Activated T-helper 9 cell treated with anti-CD3 and anti-CD28 coated beads, Interleukin-2, amount 50 U/mL, for 16 hours (primary cell): ENCODE measurements at places on chromosomes 13 and 19.

DNA sequence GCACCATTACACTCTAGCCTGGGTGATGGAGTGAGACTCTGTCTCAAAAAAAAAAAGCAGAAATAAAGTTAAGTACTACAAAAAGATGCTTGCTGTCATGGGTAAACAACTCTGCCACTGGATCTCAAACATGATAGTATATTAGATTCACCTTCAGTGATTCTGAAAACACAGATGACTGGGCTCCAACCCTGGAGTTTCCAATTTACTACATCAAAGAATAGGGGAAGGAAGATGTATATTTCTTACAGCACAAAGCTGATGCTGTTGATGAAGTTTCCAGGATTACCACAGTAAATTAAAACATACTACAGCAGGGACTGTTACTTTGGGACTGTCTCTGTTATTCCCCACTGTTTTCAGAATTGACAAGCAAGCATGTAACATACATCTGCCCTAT lies 5.2 kb downstream of the ZNF561 start:
- DNase-seq: no peak

GRCh38 chr13:59801107-59801880 lies 362.4 kb downstream of the DIAPH3 start:
- no peak for DNase-seq

GRCh38 chr19:45528744-45529419 lies 21.6 kb downstream of the VASP start:
- DNase-seq: no peak

DNA sequence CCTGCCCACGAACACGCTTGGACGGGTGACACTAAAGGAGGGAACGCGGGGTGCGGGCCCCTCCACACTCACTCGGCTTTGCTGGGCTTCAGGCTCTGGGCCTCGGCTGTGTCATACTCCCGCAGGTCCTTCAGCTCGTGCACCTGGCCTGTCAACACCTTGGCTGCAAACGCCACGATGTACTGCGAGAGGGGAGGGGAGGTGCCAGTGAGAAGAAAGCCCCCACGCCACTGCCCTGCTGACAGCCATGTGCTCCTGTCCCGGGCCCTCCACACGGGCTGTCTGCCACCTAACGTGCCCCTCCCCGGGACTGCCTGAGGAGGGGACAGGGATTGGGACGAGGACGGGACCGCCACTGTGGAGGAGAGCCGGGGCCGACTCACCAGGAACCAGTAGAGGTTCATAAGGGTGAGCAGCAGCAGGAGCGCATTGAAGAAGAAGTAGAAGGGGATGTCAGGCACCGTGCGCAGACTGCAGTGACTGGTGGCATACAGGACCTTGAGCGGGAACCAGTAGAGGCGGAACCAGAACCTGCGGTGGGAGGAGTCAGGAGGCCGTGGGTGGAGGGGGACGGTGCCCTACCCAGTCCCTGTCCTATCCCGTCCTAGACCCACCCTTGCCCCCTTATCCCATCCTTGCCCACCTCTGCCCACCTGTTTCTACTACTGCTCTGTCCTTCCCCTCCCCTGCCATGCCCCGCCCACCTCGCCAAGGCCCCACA lies 16.9 kb downstream of the CERS1 start:
- DNase-seq: no peak

- DNase-seq: no peak
Observed at GRCh38 chr13:100068133-100068931, 20.6 kb upstream of the PCCA start.

DNA sequence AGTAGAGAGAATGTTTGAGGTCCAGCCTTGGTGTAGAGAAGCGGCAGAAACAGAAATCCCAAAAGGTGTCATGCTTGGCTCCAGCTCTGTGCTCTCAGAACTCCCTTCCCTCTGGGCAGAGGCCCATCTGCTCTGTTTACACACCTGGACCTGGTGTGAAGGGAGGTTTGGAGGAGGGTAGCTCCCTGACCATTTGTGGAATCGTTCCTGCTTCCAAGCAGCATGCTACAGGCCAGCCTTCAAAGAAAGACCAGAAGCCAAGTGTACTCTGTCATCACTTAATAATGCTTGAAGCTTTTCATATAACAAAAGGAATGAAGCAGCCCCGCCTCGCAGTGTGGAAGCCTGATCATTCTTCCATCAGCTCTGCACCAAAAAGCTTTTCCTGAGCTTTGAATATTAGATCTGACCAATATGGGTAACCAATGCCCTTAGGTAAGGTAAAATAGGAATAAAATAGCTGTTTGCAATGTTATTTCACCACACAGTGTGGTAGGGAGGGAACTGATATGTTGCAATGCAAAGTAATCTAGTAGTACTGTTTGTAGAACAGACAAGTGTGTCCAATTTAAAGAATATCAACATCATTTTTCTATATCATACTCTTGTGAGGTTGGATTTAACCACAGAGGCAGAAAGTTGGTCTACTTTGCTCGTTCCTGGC lies 63.3 kb downstream of the ZIC5 start:
- DNase-seq: no peak

DNA sequence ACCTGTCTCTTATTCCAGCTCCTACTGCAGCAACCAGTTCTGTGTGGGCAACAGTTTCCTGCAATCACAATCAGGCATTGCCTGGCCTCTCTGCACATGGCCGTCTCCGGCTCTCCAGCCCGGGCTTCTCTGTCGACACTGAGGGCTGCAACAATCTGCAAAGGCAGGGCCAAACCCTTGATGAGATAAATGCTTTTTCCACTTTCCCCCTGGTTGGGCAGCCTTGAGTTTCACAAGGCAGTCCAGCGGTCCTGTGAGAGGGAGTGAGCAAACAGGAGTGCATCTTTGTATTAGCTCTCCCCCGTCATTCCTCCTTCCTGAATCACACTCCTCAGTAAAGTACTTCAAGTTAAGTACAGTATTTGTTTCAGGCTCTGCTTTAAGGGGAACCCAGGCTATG lies 40.7 kb upstream of the VWA8 start:
- no peak for DNase-seq

GRCh38 chr13:18947376-18947977 lies 234.1 kb downstream of the TUBA3C start:
- no peak for DNase-seq

DNA sequence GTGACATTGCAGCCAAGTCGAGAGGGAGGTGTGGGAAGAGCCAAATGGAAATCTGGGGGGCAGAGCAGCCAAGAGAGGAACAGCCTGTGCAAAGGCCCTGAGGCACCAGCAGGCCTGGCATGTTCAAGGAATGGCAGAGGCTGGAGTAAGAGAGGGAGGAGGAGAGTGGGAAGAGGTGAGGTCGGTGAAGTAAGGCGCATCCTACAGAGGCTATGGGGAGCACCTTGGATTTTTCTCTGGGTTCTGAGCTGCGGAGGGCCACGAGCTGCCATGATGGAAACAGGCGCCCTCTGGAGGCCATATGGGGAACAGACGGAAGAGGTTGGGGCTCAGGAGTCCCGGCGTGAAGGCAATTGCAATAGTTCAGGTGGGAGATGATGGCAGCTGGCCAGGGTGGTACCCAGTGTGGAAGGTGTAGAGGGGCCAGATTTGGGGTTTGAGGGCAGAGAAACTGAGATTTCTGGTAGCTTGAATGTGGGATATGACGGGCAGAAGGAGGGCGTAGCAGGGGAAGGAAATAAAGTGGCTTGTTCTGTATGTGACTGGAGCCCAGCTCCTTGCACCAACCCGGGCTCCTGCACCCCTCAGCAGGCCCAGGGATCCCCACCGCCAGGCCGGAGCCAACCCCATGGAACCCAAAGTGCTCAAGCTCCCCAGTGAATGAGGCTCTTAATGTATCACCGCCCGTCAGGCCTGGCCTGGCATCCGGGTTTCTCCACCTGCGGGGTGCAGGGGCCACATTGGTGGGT lies 20.5 kb upstream of the STRN4 start:
- DNase-seq: peak; percentile 47

DNA sequence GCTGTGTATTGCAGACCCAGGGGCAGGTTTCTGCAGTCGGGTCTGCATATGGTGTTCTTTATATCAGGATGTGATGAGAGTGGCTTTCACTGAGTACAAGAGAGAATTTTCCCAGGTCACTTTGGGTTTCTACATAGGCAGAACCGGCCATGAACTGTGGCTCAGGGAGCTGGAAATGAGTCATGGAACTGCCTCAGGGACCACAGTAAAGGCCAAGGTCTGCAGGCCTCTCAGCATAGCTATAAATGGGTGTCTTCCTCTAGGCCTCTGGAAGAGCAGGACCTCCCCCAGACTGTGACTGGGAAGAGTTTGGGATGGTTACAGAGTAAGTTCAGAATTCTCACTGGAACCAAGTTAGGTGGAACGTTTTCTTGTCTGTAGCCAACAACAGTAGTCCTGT lies 51.8 kb upstream of the ZNF681 start:
- no peak for DNase-seq

DNA sequence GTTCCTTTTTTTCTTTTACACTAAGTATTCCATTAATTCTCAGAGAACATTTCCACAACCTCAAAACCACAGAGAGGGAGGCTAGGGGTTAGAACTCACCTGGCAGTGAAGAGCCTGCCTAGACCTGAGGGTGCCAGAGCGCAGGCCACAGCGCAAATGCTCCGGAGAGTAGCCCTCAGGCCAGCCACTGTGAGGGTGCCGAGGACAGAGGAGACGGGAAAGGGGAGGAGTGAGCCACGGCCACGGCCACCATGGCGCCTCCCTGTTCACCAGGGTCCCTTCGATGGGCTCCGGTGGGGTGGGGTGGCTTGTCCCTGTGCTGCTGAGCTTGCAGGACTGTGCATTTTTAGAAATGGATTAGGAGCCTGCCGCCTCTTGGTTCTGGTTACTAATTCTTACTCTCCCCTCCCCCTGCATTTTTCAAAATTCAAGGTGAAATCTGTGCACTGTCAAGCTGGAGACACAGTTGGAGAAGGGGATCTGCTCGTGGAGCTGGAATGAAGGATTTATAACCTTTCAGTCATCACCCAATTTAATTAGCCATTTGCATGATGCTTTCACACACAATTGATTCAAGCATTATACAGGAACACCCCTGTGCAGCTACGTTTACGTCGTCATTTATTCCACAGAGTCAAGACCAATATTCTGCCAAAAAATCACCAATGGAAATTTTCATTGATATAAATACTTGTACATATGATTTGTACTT lies 58.8 kb downstream of the GGACT start:
- no peak for DNase-seq

DNA sequence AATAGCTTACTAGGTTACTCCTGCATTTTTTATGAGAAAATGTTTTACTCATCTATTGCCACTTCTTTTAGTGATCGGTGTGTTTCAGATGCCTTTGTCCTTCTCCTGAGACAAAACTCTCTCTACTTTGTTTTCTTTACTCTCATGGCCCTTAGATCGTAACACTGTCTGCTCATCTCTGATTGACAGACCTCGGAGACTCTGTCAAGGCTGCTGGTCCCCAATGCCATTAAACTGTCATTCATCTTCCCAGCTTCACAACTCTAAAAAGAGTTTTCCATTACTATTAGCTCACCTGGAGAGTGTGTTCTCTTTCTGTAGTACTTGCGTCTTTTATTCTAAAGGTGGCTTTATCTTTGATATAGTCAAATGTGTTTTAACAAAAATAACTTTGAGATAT lies 765.2 kb downstream of the SLITRK1 start:
- no peak for DNase-seq

- DNase-seq: no peak
Observed at GRCh38 chr19:30530751-30531150, 158.6 kb downstream of the ZNF536 start.

DNA sequence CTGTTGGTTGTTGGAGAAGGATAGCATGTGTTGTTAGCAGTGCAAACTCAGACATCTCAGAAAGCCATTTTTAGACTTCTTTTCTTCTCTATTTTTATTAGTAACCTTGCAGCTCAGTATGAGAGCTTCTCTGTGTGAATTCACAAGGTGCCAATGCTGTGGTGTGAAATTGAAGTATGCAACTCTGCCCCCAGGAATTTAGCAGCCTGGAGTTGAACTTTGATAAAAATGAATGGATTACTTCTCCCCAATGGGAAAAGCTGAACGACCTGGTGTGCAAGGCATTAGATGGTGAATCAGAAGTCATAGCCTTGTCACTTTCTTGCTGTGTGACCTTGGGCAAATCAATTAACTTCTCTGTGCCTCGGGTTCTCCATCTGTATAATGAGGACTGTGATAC lies 512.3 kb upstream of the PCDH9 start:
- DNase-seq: no peak

DNA sequence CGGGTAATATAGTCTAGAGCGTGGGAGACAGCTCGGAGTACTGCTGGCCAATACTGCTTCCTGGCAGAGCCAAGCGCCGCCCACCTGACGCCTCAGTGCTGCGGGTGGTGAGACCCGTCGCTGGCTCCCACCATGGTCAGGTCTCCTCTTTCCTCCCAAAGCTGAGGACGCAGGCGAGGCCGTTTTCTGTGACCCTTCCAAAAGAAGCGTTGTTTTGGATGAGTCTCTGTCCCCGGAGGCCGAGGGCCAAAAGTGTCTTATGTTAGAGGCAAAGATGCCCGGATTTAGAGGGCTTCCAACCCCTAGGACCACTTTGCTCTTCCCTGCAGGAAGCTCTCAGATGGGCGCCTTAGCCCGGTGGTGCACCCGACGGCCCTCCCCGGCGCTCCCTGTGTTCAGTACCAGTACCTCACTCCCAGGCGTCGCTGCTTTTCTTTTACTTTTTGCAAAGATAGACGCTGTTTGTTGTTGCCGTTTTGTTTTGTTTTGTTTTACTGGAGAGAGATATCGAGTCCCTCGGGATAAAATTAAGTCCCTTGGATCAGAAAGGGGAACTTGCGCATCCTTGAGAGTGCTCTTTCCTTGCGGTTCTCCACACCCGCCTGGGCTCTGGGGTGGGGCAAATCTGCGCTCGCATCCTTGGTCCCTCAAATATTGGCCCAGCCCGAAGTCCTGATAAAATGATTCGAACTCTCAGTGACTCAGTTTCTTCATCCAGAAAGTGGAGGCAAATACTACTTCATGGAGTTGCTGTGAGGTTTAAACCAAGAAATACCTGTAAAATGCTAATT lies 7.0 kb downstream of the PDX1 start:
- DNase-seq: no peak

DNA sequence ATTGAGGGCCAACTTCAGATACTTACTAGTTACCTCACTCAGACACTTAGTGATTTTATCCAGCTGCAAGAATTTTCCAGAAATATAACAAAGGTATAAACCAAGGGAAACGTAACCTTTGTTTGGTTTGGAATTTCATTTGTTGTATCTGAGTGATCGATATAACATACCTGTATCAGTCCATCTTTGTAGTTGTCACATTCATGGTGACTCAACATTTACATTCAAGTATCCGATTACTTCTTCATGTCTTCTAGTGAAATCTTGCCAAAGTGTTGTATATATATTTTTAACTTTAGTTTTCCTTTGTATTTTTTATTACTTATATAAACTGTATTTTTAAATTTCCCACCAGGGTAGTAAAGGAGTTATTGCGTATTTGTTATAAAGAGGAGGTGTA lies 16.9 kb upstream of the MYCBP2 start:
- DNase-seq: no peak

DNA sequence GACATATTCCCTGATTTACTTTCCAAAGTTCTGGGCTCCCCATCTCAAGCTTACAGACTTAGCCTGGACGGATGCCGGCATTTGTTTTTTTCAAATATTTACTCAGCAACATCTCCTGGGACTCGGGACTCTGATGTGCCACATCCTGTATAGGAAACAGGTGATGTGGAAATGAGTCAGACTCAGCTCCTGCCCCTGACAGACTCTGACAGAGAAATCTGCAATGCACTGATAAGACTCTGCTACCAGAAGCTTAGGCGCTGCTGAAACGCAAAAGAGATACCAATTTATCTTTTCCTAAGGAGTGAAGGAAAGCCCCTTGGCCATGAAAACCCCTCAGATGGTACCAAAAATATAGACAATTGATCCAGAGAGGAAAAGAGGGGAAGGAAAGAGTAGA lies 16.2 kb downstream of the LAIR2 start:
- no peak for DNase-seq
